ENCODE measurements at places on chromosomes 4 and X.

- DNase-seq, result no peak
Observed at GRCh38 chr4:71470524-71470923, 131.7 kb downstream of the SLC4A4 start.

- no peak for DNase-seq
Observed at GRCh38 chr4:83417566-83417965, 38.1 kb downstream of the HELQ start.

GRCh38 chrX:10615931-10616774, 4.2 kb downstream of the MID1 start:
- peak; percentile 68 for DNase-seq

DNA sequence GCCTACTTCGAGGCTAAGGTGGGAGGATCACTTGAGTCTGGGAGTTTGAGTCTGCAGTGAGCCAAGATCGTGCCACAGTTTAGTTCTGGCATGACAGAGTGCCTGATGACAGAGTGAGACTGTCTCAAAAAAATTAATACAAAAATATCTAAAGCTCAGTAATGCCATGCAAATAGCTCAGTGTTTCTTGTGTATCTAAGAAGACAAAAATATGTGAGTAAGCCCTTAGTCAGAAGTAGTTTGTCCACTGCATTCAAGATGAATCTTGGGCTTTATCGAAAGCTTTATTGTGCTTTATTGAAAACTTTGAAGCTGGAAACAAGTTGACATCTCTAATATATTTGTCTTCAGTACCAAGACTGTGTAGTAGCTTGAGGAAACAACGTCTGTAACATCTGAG, 115.9 kb downstream of the GPAT3 start:
- peak; percentile 22 for DNase-seq

- no peak for DNase-seq
Observed at GRCh38 chr4:140019619-140020347, 134.2 kb downstream of the MAML3 start.

DNA sequence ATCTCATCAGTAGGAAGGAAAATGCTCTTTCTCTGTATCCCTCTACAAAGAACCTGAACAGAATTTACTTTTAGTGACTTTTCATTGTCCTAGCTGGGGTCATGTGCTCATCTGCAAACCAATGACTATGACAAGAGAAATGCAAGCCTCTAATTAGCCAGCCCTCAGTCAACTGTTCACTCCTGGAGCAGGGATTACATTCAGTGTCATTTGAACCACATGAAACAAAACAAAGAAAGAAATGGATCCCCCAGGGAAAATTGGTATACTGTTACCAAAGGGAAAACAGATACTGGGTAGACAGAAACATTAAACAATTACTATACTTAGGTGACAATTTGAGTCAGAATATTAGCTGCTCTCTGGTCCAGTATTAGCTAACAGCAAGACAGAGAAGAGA, 173.6 kb downstream of the RCHY1 start:
- DNase-seq, result no peak

DNA sequence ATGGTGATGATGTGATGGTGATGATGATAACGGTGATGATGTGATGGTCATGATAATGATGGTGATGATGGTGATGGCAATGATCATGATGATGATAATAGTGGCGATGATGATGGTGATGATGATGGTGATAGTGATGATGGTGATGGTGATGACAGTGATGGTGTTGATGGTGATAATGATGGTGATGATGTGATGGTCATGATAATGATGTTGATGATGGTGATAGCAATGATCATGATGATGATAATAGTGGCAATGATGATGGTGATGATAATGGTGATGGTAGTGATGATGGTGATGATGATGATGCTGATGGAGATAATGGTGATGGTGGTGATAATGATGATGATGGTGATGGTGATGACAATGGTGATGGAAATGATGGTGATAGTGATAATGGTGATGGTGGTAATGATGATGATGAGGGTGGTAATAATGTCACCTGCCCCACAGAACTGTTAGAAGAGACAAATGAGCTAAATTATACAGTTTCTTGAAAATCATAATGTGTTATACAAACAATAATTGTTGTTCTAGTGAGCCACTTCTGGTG, 289.9 kb downstream of the ASMT start:
- DNase-seq, result no peak

DNA sequence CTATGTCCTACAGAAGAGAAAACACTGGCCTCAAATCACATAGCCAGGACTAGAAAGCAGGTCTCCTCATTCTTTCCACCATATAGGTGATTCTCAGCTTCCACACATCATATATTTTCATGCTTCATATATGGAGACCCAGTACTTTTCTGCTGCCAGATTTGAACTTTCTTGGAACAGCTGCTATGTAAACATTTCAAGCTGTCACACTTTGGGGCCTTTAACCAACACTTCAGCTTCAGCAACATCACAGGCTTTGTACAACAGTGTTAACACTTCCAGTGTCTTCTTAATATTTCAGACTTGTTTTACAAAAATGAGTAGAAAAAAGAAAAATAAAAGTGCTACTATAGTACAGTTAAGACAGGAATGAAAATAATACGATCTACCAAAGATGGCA, 12.6 kb downstream of the SH3RF1 start:
- DNase-seq, result no peak

GRCh38 chr4:116880625-116881024, 204.8 kb downstream of the TRAM1L1 start:
- no peak for DNase-seq

DNA sequence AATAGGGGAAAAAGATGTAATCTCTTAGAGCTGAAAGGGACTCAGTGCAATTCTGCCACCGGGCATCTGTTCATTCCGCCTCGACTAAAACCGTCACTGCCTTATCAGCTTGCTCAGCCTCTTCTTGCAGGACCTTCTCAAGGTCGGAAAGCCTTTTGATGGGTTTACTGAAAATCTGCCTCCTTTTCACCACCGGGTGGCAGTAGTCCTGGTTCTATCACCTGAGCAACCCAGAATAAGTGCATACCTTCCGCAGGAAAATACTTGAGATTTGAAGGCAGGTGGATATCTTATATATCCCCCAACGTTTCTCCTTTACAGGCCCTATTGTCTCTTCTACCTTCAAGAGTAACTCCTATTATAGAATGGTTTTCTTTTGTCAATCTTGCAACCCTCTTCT, 103.4 kb upstream of the PAK3 start:
- peak; percentile 31 for DNase-seq

- peak; percentile 68 for DNase-seq
Observed at GRCh38 chr4:25486171-25486570, 109.1 kb downstream of the ANAPC4 start.

DNA sequence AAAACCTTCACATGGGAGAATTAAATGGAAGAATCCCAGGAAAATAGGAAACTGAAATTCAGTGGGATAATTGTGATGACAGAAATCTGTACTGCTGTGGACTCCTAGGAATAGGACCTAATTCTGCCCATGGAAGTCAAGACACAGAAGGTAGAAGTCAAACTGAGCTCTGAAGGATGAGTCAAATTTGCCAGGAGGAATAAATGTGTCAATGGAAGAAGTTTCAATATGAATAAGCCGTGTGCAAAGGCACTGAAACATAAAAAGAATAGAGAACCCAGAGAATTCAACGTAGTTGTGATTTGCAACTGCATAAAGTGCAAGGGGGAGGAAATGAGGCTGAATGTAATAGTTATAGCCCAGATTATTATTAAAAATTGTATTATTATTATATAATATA, 11.6 kb downstream of the ENAM start:
- DNase-seq, result no peak

DNA sequence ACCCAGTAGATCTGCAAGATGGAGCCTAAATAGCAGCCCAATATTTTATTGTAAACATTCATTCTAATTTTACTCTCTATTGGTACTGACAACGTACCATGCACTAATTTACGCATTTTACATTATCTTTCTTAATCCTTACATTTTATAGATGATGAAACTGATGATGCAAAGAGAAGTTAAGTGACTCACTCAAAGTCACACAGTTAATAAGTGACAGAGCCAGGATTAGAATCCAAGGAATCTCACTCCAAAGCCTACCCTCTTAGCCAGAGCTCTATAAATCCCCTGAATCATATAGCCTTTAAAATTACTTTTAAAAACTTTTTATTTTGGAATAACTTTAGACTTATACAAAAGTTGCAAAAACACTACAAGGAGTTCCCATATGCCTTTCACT, 37.6 kb downstream of the PHKA1 start:
- no peak for DNase-seq

- DNase-seq, result peak; percentile 47
Observed at GRCh38 chr4:129218897-129219296, 122.9 kb downstream of the C4orf33 start.

DNA sequence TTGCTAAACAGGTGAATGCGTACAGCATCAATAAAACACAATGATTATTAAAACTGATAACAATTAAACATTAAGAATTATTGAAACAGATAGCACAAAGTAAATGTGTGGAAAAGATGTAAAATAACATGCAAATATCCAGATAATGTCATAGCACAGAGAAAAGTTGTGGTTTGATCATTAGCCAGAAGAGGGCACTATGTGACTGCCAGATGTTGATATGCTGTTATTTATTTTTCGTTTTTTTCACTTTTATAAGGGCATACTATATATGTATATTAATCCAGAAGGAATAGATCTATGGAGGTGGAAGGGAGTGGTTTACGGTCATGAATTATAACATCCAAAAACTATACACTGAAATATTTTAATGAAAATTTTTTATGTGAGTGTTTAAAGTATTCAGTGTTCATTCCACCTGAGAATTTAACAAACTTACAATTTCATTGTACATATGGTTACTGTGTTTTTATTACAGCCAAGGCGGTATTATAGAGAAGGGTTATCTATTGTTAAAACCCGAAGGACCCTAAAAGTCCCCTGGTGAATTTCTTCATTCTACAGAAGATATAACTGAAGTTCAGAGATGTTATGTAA, 211.9 kb upstream of the UGT8 start:
- DNase-seq, result peak; percentile 63

All from cardiac fibroblast (primary cell).